NCI-H82 (cell line): ENCODE measurements at places on chromosomes 3 and 15.

DNA sequence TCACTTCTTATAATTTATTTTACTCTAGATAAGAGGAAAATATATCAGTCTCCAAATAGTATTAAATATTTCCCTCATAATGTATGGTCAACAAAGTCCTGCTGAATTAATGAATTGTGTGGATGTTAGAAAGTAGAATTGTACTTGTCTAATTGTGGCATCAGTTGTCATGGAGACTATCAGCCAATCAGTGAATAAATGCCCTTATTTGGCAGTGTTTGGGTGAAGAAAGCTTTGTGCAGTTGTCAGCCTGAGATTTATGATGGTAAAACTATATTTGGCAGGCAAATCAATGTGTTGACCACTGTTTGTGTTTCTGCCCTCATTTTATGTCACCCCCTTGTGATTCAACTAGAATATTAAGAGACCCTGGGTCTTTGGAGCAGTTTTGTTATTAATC, 293.6 kb upstream of the MDFIC2 start:
- DNase-seq, result no peak

- DNase-seq, result no peak
Observed at GRCh38 chr3:27877061-27878013, 155.2 kb upstream of the EOMES start.

- DNase-seq, result no peak
Observed at GRCh38 chr15:70714565-70714964, 48.8 kb downstream of the UACA start.

DNA sequence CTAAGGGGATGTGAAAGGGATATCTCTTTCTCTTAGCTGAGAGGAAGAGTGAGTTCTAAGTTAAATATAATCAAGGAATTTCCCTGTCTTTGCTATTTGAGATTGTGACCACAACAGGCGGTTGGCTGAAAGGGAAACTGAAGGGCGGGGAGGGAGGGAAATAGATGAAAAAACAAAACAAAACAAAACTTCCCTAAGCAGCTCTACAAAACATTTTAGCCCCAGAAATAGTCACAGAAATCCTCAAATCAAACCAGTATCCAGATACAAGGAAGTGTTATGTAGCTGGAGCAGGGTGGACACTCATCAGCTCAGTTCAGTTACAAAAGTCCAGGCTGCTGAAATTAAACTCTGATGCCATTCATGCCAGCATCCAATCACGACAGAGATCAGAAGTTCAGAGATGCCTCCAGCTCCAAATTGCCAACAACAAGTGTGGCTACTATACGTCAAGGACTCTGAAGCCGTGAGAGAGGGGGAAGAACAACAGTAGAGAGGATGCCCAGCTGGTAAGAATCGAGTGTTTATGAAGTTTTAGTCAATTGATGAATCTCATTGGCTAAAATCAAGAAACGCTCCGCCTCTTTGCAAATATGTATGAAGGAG, 319 bp upstream of the TP63 start:
- no peak for DNase-seq
